ENCODE measurements at places on chromosomes 6 and 20.

GRCh38 chr6:121896363-121896762 lies 460.9 kb downstream of the GJA1 start:
- DNase-seq = no peak

DNA sequence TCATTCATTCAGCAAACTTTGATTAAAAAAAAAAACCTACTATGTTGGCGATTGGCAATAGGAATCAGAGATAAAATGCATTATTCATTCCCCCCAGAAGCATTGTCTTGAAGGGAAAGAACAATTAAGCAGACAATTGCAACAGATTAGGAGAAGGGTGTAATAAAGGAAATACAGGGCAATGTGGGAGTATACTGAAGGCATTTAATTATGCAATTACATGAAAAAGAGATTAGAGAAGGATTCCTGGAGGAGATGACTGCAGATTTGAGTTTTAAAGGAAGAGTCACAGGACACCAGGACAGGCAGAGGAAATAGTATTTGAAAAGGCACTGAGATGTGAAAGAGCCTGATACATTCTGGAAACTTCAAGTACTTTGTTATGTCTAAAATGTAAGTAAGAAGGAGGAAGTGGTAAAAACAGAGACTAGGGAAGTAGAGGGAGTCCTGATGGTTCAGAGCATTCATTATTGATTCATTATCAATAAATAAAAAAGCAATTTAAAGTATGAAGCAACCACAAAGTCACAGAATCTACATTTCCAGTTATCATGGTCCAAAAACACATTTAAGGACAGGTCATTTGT lies 43.7 kb downstream of the THEMIS start:
- DNase-seq = no peak

- DNase-seq = no peak
Observed at GRCh38 chr6:113347436-113347835, 509.7 kb upstream of the MARCKS start.

GRCh38 chr20:57061051-57061900 lies 205.2 kb downstream of the BMP7 start:
- peak; percentile 32 for DNase-seq

DNA sequence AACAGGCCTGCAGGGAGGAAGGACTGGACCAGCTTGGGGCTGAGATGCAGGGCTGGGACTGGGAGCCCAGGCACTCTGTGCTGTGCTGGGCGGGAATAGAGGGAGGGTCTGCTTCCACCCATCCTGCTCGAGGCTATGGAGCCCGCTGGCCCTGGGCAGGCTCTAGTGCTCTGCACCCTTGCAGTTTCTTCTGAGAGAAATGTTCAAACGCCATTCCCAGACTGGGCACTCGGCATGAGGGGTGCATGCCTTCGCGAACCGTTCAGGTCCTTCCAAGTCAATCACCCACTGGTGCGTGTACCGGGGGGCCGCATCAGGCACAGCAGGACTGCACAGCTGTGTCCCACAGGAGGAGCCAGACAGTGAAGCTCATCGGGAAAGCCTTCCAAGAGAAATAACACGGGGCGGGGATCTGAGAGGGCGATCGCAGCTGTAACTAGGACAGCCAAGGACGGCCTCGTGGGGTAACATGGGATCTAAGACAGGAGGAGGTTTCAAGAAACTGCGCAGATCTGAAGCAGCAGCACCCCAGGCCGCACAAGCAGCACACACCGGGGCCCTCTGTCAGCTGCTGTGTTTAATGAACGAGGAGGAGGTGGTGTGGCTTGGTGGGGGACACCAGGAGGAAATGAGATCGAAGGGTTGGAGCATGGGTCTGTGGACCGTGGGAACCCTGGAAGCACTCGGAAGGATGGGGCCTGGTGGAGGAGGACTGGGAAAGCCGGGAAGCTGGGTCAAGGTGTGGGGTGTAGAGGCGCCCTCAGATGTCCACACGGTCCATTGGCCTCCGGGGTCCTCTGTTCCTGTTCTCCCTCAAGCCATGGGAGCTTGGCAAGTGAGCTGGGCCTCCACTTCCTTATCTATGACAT lies 26.1 kb upstream of the PYGB start:
- no peak for DNase-seq

DNA sequence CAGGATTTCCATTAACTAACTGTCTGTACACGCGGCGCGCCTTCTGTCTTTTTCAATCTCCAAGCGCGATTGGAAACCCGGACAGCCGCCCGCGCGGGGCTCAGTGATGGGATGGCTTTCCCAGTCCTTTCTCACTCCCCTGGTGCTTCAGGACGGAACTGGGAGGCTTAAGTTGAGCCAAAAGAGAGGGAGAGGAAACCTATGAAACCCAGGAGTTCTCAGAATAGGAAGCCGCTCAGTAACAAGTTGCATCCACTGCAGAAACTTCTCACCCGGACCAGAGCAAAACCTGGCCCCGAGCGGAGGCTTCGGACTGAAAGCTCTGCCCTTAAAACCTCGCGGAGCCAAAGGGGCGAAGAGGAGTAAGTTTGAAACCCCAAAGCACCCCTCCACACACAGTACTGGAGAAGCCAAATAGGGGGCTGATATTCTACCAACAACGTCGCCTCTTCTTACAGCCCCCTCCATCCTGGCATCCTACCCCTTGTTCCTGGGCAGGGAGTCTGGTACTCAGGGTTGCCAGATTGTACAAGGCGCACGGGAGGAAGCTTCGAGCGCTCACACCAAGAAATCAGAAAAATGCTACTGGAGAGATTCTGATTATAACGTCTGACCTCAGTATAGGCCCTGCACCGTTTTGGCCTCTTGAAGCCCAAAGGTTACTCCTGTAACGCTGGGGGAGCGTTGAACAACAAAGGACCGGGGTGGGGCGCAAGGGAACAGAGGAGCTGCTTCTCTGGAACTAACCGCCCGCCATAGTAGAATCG lies 906 bp upstream of the COL12A1 start:
- DNase-seq = no peak

DNA sequence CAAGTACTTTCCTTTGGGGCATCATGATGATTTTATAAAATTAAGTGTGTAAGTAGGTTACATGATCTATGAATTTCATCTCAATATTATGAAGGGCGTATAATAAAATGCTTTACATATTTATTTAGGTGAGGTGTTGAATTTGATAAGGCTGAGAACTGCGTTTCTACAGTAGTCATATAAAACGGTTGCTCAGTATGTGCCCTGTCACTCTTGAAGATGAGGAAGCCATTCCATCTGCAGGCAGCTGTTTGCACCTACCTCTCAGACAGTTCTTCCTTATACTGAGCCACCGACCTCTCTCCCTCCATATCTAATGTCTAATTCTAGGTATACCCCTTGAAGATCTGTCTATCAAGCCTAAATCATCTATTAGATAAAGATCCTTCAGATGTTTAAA lies 16.1 kb downstream of the NCOA7 start:
- DNase-seq = no peak

DNA sequence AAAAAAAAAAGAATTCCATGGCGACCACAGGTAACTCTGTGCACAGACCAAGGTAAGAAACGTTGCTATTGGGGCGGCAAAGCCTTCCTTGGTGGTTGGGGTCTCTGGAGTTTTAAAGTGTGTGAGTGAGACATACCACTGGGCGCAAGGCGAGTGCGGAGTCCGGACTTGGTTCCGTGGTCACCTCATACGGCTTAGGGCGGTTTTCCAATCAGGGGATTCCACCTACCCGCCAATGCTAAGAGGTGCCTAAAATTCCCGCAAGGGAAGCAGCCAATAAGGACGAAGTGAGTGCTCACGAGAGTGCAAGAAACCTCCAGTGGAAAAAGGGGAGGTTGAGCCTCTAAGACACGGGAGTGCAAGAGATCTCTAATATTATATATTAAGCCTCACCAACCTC lies 68.6 kb upstream of the PRSS16 start:
- no peak for DNase-seq

GRCh38 chr6:21198032-21198640 lies 395.4 kb upstream of the SOX4 start:
- DNase-seq = no peak

DNA sequence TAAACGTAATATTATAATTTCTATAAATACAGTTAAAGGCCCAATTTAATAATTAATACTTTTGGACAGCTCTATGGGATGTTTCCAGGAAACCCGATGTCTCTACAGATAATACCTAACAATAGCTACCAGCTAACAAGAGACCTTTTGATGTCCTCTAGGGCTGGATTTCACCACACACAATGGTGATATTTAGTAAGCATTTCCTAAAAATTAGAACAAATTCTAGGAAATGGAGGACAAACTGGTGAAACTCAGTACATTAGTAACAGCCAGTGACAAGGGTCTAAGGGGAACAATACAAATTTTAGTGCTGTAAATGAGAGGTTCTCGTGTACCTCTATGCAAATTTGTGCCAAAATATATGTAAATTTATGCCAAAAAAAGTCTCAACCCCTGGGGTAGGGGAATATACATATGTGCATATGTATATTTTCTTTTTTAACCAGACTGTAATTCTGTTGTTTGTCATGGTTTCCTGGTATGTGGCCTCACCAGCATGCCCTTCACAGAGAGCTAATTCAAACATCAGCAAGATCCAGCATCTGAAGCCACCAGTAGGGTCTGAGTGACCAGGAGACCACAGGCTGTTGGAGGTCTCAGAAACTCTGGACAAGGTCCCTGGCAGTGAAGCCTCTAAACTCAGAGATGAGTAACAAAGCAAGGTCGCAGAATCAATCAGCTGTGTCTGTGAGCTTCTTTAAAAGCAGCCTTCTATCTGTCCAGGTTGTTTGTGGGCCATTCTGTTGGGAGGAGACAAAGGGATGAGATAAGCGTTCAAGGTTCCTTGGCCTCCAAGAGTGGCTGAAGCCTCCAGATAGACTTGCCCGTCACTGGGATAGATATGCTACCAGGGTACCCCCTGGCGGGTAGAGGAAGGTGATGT lies 235.1 kb upstream of the RREB1 start:
- no peak for DNase-seq

- no peak for DNase-seq
Observed at GRCh38 chr6:11903645-11904044, 108.5 kb upstream of the HIVEP1 start.

DNA sequence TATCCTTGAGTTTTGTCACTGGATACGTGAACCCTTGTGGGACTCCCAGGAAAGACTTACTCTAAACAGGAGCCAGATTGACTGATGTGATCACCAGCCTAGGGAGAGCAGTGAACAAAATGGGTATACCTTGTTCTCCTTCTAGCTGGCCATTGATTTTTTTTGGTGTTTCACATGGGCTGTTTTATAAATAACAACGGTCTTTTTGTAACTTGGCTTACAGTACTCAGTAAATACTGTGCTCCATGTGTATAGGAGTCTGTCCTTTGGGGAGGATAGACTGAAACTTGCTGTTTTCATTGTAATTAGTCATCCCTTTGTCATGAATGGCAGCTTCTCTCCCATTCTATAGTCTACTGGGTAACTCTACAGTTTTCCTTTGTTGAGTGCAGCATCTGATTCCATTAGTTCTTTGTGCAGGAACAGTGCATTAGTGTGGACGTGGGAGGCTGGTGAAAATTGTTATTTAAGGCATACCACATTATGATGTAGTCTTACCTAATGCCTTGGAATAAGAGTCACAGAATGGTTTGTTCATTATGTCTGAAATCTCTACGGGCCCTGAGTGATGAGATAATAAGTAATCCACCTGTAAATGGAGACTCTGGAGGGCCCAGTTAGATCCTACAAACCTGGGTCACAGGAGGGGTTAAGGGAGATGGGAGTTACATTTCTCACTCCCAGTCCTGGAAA lies 89.5 kb downstream of the TIAM2 start:
- DNase-seq = no peak

DNA sequence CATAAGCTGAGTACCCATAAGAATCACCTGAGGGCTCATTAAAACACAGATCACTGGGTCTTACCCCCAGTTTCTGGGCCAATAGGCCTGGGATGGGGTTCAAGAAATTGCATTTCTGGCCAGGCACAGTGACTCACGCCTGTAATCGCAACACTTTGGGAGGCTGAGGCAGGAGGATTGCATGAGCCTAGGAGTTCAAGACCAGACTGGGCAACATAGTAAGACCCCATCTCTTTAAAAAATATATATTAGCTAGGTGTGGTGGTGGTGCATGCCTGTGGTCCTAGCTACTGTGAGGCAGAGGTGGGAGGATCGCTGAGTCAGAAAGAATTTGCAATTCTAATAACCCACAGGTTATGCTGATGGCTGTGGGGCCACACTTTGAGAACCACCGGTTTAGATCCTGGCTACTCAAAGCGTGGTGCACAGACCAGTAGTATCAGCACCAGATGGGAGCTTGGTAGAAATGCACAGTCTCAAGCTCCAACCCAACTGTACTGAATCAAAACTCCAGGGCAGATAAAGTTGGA lies 2.0 kb downstream of the CCM2L start:
- DNase-seq = no peak

DNA sequence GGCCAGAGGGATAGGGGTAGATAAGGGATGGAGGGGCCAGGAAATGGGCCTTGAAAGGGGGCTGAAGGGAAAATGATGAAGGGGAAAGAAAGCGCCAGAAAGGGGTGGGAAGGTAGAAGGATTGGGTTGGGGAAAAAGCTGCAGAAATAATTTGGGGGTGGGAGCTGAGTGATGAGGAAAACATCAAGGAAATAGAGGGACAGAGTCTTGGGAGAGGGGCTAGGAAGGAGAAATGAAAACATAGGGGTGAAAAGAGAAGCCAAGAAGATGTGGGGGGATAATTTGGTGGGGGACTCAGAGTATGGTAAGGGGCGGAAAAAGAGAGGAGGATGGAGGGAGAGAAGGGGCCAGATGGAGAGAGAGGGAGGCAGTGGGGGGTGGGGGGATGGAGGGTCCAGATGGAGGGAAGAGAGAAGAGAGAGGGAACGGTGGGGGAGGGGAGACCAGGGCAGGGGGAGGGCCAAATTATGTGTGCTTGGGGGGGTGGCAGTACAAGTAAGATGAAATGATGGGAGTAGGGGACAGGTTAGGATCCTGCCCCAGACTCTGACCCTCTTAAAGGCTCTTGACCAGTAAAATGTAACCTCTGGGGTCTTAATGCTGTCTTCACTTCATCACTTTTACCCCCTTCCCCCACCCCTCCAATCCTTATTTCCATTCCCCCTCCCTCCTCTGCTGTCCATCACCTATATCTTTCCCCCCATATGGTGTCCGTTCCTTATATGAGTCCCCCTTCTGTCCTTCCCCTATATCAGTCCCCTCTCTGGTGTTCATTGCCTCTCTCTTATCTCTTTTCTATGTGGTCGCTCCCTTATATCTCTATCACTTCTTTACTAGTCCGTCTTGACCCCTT lies 852 bp downstream of the SYNGAP1 start:
- no peak for DNase-seq

- DNase-seq = no peak
Observed at GRCh38 chr6:44321210-44321609, 8.1 kb upstream of the AARS2 start.

GRCh38 chr6:148445116-148445515 lies 102.5 kb downstream of the SASH1 start:
- peak; percentile 39 for DNase-seq

GRCh38 chr6:1336246-1336843 lies 24.4 kb downstream of the FOXQ1 start:
- peak; percentile 96 for DNase-seq

GRCh38 chr20:58246346-58246745 lies 17.9 kb upstream of the ANKRD60 start:
- DNase-seq = peak; percentile 86

- no peak for DNase-seq
Observed at GRCh38 chr20:37430778-37431460, 85.0 kb downstream of the SRC start.
